ENCODE measurements at places on chromosomes 11 and 22.

- DNase-seq: peak; percentile 44
Measured at GRCh38 chr22:31944700-31945442, 536 bp downstream of the YWHAH start.

GRCh38 chr11:27108809-27109208 is 68.2 kb downstream of the BBOX1 start:
- DNase-seq: no peak

DNA sequence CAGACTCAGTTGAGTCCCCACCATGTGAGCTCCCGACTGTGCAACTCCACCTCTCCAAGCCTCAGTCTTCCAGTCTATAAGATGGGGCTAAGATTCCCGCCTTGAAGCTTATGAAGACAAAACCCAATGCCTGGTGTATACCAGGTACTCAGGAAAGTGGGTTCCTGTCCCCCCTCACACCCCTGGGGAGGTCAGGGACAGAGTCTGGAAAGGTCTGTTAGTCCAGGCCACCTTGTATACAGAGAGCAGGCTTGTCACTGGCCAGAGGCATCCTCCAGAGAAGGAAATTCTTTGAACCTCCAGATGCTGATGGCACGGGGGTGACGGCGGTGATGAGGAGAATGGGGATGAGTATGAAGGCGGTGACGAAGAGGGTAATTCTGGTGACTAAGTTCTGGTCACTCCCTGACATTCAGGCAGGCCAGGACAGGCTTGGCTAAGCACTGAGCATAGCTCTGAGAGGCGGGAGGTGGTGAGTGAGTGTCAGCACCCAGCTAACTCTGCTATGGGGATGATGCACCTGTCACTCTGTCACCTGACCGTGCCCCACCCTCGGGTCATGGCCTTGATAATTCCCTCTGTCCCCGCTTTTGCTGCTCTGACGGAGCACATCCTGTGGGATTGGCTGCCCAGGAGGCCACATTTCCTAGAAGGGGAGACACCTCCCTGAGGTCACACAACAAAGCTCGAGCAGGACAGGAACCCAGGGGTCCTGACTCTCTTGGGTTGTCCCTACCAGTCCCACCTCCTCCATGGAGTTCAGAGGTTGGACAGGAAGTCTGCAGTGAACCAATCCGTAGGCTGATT is 30.9 kb upstream of the CSNK1E start:
- no peak for DNase-seq

GRCh38 chr11:19963697-19964387 is 196.4 kb downstream of the DBX1 start:
- peak; percentile 57 for DNase-seq

DNA sequence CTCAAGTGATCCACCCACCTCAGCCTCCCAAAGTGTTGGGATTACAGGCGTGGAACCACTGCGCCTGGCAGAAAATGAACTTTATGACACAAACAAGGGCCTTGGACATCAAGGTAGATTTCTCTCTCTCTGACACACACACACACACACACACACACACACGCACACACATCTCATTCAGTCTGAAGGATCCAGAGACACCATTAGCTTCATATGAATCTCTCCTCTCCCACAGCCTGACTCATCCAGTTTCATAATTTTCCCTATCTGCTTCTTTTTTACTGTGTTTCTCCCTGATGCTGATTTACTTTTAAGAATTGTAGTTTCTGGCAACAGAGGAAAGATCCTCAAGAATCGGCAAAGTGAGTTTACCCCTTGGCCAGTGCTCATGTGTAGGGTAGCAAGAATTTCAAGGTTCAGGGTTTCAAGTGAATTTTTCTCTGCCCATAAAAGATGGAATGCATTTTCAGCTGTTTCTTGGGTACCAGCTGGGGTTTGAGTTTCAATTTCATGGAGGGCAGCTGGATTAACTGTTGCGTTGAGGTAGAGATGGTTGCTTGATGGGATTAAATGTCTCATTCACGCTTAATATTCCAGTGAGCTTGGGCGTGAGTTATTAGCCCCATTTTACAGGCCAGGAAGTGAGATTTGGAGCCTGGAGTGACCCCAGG is 3.5 kb downstream of the MYO18B start:
- DNase-seq: no peak

- DNase-seq: peak; percentile 10
Measured at GRCh38 chr22:32469799-32470212, 4.8 kb upstream of the FBXO7 start.

DNA sequence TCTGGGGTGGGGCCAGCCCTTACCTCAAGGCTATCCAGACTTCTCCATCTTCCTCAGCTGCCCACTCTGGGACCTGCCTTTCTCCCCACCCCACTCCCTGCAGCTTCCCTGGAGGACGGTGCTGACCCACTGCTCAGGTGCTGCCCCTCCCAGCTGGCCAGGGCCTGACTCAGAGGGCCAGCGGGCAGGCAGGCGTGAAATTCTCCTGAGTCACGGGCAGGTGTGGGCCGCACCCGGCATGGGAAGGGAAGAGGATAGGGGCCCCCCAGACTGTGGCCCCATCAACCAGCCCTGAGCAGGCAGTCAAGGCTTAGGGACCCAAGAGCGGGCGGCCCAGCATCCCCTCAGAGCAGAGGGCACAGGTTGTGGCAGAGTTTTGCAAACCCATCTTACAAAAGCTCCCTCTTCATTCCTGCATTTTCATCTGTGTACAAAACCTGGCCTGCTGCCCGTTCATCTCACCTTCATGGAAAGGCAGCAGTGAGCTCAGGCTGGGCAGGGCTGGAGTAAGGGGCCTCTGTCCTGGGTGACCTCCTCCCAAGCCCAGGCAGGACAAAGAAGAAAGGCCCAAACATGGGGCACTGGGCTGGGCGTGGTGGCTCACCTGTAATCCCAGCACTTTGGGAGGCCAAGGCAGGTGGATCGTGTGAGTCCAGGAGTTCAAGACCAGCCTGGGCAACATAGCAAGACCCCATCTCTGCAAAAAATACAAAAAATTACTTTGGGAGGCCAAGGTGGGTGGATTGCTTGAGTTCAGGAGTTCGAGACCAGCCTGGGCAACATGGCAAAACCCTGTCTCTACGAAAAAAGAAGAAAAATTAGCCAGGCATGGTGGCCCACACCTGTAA is 6.1 kb downstream of the RHOD start:
- DNase-seq: no peak

DNA sequence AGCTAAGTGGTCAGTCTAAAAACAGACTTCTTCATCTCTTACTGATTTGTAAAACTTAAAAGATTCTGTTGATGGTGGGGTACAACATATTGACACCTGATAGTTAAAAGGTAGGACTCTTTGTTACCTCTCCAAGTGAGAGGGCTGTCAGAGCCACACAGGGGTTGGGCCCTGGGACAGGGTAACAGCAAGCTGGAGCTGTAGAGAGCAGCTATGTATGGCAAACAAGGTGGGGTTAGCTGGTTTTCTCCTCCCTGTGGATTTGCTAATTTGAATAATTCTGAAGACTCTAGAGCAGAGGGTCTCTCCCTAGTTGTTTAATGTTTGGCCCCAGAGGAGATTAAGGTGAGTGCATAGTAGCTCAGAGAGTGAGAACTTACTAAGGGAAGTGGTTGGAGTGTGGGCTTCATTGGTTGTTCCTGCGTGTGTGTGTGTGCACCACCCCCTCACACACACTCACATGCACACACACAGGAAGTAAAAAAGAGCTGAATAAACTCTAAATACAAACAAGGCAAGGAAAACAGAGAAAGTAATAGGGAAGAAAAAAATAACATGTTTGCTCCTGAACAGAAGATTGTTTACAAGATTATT is 9.2 kb upstream of the GAS2 start:
- DNase-seq: no peak

- no peak for DNase-seq
Measured at GRCh38 chr11:75583718-75584658, 21.9 kb downstream of the SERPINH1 start.

DNA sequence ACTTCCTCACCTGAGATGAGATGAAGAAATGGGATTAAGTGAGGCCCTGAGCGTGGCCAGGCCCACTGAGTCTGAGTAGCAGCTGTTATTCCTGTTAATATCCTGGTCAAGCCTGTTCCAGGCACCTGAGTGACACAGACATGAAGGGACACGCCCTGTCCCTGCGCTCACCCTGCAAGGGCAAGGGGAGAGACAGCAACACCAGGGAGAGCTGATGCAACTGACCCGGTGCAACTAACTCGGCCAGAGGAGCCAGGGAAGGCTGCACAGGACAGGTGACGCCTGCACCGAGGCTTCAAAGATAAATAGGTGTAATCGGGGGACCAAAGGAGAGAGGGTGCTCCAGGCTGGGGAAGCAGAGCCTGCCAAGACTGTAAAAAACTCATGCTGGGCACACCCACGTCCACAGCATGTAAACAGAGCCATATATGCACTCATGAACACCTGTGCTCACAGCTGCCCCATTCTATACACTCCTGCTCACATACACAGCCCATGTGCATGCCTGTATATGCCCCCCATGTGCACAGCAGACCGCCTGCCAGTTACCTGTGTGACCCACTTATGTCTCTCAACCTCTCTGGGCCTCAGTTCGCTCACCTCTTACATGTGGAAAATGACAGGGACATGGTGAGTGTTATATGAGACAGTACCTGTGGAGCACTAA is 22.8 kb upstream of the GCAT start:
- DNase-seq: no peak

DNA sequence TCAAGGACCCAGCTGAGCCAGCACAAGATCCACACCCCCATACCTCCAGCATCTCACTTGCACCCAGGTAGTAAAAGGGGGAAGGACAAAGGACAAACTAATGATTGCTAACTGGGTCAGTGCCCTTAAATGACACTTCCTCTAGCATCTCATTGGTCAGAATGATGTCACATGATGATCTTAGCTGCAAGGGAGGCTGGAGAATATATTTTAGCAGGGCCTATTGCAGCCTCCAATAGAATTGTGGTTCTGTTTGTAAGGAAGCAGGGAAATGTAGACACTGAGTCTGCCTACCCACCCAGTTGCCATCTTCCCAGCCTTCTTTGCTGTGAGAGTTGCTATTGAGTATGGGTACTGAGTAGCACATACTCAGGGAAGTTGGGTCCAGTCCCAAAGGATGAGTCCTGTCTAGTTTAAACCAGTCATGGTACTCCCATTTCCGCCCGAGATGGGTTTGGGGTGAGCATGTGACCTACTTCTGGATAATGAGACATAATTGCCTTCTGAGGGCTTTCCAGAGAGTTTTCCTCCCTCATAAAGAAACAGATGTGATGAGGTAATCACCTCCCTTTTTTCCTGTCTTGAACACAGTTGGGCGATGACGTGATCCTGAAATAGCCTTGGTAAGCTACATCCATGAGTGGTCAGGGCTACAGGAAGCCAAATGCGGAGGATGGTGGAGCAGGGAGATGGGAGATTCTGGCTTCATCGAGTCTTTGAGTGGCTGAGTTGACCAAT is 5.5 kb upstream of the DNAL4 start:
- DNase-seq: no peak

DNA sequence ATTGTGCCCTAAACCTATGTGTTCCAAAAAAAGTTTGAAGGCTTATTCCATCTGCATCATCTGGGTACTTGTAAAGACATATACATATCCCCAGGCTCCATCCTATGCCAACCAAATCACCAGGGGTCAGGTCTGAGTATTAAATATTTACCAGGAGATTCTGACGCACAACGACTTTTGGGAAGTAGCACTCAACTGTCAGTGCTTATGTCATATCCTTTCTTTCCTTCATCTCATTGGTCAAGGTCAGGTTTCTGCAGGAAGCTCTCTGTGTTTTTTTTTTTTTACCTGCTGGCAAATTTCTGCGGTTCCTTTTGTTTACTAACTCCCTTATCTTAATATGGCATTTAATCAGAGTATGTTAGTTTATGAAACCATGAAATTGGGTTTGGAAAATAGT is 22.5 kb upstream of the CYP2R1 start:
- DNase-seq: no peak

DNA sequence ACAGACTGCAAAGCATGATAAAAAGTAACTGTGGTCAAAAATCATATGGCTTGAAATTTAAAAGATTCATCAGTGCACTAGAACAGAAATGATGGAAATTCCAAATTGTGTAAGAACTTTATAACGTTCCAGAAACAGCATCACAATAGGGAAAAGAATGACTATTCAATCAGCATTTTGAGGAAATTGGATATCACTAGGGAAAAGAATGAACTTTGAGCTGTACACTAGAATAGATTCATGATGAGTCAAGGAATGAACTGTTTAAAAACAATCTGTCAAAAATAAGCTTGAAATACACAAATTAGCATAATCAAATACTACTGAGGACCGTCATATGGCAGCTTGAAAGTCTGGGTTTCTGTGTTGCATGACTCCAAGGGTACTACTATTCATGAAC is 20.5 kb upstream of the HEPHL1 start:
- no peak for DNase-seq
